GM12878 (cell line): ENCODE measurements at places on chromosomes 3 and 15. TPM values are rescaled to one million over a fixed set of nuclear protein-coding genes. Genes with fewer than 3 reads are reported as not detected.
A peak's percentile ranks its signal among the peaks of the same experiment; 100 is the strongest.

- DNase-seq = no peak
- no peak overlapping the region for H3K4me3 ChIP-seq
- no peaks in the 10 kb centered on the region for H3K36me3 ChIP-seq
- no peaks in the 10 kb centered on the region for H3K4me1 ChIP-seq
- H3K27ac ChIP-seq = no peak overlapping the region
Measured at GRCh38 chr3:29168081-29168480, 112.8 kb upstream of the RBMS3 start.

DNA sequence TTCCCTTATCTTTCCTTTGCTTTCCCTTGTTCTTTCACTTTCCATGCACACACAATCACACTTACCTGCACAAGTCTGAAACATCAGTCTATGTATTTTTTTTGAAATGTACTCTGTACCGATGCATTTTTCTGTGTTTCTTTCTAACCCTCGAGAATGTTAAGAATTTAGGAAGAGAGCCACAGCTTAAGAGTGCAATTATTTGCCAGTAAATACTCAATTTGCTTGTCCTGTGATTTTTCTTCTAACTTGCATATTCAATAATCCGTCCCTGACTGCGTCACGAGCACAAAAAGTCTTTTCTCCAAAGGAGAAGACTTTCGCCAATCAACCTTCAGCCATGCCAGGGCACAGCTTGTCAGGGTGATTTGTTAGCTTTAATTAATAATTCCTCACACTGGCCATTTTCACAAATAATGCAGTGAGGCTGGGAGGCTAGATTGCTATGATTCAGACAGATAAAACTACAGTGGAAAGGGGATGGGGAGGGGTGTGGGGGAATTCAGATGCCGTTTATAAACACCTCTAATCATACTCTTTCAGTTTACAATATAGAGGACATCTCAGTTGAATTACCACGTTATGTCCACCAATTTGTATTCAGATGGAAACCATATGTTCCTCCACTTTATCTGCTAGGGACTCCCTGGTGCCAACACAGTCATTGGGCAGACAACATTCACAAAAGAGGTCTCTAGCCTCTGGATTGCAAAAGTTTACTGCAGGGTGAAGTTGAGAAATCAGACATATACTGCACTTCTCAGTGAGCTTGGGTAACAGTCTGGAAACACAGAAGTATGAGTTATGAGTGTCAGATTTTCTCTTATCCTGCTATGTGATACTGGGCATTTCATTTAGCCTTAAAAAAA is 388.0 kb downstream of the ZBTB20 start:
- H3K27me3 ChIP-seq = no peaks in the 10 kb centered on the region
- H3K27ac ChIP-seq = no peak overlapping the region
- no peak overlapping the region for H3K4me3 ChIP-seq
- H3K4me1 ChIP-seq = peaks cover 13% of the 10 kb centered on the region; the same call in 1 of the 2 replicates
- DNase-seq = no peak

- no peaks in the 10 kb centered on the region; the same call in 1 of the 2 replicates for H3K27me3 ChIP-seq
- H3K27ac ChIP-seq = no peak overlapping the region
Measured at GRCh38 chr15:91065505-91065904, 34.6 kb upstream of the SV2B start.

DNA sequence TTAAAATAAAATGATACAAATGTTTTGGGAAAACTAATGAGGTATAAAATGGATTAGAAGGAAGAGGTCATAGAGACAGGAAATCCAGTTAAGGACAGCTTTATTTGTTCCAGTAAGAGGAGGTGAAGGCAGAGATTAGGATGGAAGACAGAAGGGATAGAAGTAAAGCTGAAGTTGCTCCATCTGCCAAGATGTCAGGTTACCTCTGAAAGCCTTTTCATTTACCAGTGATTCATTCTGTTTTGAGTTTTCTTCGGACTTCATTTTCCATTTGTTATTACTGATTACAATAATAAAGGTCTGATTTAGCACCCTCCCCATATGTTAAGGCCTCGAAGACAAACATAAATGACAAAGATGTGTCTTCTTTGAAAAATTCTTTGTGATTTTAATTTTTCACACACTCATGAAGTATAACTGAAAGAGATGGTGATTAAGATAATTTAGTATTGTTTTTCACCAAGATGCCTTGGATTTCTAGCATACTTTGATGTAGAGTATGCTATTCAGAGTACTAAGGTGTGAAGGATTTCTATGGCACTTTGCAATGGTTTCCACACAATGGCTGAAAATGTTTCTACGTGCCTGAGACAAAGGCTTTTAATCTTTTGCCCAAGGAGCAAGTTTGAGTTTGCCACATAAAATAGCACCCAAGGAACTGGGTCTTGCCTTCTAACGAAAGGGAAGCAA is 75.4 kb upstream of the PLAAT1 start:
- DNase-seq = no peak
- no peaks in the 10 kb centered on the region for H3K36me3 ChIP-seq
- H3K4me1 ChIP-seq = no peaks in the 10 kb centered on the region
- no peak overlapping the region for H3K4me3 ChIP-seq
- H3K27me3 ChIP-seq = no peaks in the 10 kb centered on the region
- H3K27ac ChIP-seq = no peak overlapping the region

- H3K27me3 ChIP-seq = no peaks in the 10 kb centered on the region
- no peak overlapping the region for H3K4me3 ChIP-seq
- no peak overlapping the region for H3K27ac ChIP-seq
- H3K36me3 ChIP-seq = peaks cover 6% of the 10 kb centered on the region
- no peak for DNase-seq
- no peaks in the 10 kb centered on the region for H3K4me1 ChIP-seq
Measured at GRCh38 chr15:59199626-59200465, 6.8 kb upstream of the LDHAL6B start.

- H3K27me3 ChIP-seq = no peaks in the 10 kb centered on the region
- H3K4me3 ChIP-seq = no peak overlapping the region
- H3K36me3 ChIP-seq = no peaks in the 10 kb centered on the region
- H3K4me1 ChIP-seq = no peaks in the 10 kb centered on the region
- no peak for DNase-seq
Measured at GRCh38 chr3:21405671-21406667, 345.0 kb downstream of the ZNF385D start.

DNA sequence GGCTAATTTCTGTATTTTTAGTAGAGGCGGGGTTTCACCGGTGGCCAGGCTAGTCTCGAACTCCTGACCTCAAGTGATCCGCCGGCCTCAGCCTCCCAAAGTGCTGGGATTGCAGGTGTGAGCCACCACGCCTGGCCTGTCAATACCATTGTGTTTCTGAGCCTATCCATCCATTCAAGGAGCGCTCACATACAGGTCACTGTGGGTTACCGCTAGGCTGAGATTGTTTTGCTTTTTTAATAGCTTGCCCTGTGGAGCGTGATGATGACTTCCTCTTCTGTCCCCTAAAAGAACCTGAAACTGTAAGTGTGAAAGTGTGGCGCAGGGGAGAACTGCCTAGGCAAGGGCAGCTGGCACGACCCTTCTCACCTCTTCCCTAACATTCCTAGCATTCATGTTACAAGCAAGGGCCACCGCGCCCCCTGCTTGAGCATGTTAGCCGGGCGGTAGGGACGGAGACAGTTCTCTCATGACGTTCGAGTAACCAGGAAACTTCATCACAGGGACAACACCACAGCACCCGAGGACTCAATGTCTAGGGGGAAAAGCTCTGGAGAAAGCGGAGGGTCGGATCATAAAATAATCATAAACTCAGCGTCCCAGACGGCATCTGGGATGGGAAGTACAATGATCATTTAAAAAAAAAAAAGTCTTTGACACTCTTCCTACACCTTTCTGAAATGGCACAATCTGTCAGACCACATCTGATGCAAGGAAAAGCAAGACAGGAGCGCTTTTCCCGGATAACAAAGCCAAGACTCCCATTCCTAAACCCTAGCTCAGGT is 790 bp downstream of the LAMP3 start:
- H3K4me3 ChIP-seq = peak overlapping the region; percentile 84
- H3K27me3 ChIP-seq = no peaks in the 10 kb centered on the region
- DNase-seq = peak; percentile 92
- peak overlapping the region; percentile 90 for H3K27ac ChIP-seq

DNA sequence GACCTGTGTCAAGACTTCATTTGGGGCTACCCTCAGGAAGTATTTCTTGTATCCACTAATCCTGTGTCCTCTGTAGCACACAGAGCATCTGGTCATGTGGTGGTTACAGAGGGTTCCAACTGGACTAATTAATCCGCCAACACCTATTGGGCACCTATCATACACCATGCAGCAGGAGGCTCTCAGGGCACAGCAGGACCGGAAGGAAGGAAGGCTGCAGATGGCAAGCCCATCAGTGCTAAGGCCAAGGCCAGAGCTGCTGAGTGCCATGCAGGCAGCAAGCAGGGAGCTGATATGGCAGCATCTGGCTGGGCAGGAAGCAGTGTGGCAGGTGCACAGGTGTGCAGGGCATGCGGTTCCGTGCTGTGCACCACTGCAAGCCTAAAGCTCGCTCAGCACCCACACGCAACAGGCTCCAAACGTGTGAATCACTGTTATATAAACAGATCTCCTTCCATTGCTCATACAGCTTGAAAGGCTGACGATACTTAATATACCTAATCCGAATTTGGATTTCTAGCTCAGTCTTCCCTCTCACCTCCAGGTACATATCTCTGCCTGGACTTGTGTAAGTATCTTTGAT is 64.4 kb upstream of the SNRPA1 start:
- peaks cover 4% of the 10 kb centered on the region; the same call in 1 of the 2 replicates for H3K27me3 ChIP-seq
- H3K27ac ChIP-seq = no peak overlapping the region
- DNase-seq = no peak

DNA sequence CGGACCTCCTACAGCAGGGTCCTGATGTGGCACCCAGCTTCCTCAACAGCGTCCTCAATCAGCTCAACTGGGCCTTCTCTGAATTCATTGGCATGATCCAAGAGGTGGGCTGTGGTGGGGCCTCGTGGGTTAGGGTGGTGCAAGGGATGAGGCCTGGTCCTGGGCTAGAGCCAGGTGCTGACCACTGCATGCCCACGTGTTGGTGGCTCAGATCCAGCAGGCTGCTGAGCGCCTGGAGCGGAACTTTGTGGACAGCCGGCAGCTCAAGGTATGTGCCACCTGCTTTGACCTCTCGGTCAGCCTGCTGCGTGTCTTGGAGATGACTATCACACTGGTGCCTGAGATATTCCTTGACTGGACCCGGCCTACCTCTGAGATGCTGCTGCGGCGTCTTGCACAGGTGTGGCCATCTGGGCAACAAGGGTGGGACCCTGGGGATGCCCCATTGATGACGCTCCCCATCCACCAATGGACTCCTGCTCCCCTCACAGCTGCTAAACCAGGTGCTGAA is 3.8 kb downstream of the AMIGO3 start:
- no peak overlapping the region for H3K27ac ChIP-seq
- H3K27me3 ChIP-seq = no peaks in the 10 kb centered on the region
- no peak for DNase-seq
- no peaks in the 10 kb centered on the region for H3K36me3 ChIP-seq
- H3K4me1 ChIP-seq = peaks cover 6% of the 10 kb centered on the region

Gene ISLR2
- 0.21 and 0.37 TPM in 2 replicates for total RNA-seq

Gene CASR
- 0.13 and 0.27 TPM in 2 replicates for total RNA-seq

Gene IQCF5
- total RNA-seq = not detected in 2 replicates

Gene PTH1R
- total RNA-seq = not detected in 2 replicates

Gene NR2E3
- not detected in 2 replicates for total RNA-seq
